ENCODE measurements at places on chromosomes 2 and 18.

DNA sequence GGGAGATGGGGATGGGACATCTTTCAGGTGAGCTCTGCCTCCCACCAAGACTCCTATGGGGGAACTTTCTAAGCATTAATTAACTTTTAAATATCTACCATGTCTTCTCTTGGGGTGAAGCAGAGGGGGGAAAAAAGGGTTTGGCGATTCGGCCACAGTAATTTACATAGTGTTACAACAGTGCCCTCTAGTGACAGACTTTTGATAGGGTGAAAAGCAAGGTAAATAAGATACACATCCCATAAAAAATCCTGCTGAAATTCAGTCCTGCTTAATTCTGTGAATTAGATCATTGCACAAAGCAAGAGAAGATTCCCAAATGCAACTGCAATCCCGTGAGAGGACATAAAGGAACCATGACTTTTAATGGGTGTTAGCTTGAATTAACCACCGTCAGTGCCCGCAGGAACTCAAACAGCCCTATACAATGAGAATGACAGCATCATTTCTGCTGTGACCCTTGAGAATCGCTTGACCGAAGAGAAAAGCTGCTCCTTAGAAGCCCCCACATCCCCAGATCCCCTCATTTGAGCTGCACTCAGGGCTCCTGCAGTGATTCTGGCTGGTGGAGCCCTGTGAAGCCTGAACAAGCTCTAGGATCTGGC lies 32.8 kb downstream of the FAM124B start:
- no peak overlapping the region for H3K4me3 ChIP-seq
- H3K27me3 ChIP-seq, result no peaks in the 10 kb centered on the region
- H3K4me1 ChIP-seq, result no peaks in the 10 kb centered on the region

GRCh38 chr2:9333591-9334171 lies 89.6 kb downstream of the ITGB1BP1 start:
- peaks cover 19% of the 10 kb centered on the region for H3K4me1 ChIP-seq
- H3K27ac ChIP-seq, result peak overlapping the region; percentile 56

DNA sequence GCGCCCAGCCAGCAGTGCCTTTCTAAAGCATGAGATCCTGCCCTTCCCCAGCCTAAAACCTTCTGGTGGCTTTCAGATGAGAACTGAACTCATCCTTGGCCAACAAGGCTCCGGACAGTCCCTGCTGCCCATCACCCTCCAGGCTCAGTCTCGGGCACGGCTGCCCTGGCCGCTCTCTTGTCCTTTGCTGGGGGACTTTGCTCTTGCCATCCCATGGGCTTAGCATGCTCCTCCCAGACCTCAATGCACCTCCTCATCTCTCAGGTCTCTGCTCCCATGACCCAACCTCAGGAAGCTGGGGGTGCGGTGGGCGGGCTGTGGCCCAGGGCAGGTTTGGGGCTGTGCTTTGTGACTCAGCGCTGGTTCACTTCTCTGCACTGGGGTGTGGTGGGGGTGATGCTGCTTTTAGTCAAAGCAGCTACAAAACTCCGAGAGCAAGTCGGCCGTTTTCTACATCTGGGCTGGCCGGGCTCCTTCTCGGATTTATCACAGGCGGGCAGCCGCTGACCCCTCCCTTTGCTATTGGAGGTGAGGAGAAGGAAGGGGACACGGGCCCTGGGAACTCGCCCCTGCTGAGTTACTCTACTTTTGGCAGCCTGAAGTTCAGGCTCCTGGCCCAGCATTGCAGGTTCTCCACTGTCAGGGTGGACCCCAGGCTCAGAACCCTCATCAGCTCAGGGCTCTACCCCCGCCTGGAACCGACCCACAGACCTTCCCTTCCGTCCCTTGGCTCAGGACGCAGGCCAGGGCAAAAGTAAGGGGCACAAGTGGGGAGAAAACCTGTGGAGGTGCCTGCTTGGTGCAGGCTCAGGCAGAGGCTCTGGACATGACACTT lies 90.6 kb upstream of the TAF1B start:
- no peak overlapping the region for H3K4me3 ChIP-seq
- no peaks in the 10 kb centered on the region for H3K27me3 ChIP-seq
- peak; percentile 58 for DNase-seq
- peaks cover 22% of the 10 kb centered on the region for H3K4me1 ChIP-seq
- no peaks in the 10 kb centered on the region for H3K36me3 ChIP-seq

GRCh38 chr2:151544449-151544848 lies 134.7 kb downstream of the RIF1 start:
- no peak for DNase-seq
- no peak overlapping the region for H3K27ac ChIP-seq
- H3K36me3 ChIP-seq, result no peaks in the 10 kb centered on the region
- H3K27me3 ChIP-seq, result no peaks in the 10 kb centered on the region
- no peak overlapping the region for H3K4me3 ChIP-seq

GRCh38 chr2:95354925-95355324 lies 47.6 kb upstream of the FAHD2A start:
- H3K4me3 ChIP-seq, result no peak overlapping the region
- no peaks in the 10 kb centered on the region for H3K4me1 ChIP-seq
- no peaks in the 10 kb centered on the region for H3K36me3 ChIP-seq

- no peaks in the 10 kb centered on the region for H3K27me3 ChIP-seq
- no peaks in the 10 kb centered on the region for H3K36me3 ChIP-seq
- H3K4me3 ChIP-seq, result no peak overlapping the region
- no peak for DNase-seq
Observed at GRCh38 chr2:147275943-147276342, 568.9 kb upstream of the ACVR2A start.

DNA sequence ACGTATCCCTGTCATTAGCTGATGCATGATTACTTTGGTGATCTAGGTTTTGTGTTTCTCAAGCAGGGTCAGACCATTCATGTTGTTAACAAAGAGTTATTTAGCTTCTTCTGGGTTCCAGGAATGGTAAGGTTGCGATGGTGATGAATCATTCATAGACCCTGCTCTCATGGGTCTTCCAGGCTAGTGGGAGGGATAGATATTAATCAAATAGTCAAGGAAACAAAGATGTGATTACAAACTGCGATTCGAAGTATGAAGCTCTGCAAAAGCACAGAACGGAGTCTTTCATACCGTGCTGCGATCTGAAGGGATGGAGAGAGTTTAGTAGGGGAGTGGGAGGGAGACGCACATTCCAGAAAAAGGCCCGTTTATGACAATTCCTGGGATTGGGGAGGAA lies 42.1 kb downstream of the CAVIN2 start:
- no peak overlapping the region for H3K27ac ChIP-seq
- no peaks in the 10 kb centered on the region for H3K36me3 ChIP-seq
- DNase-seq, result no peak
- H3K4me1 ChIP-seq, result no peaks in the 10 kb centered on the region

- H3K27me3 ChIP-seq, result no peaks in the 10 kb centered on the region
- no peak overlapping the region for H3K27ac ChIP-seq
- H3K4me3 ChIP-seq, result no peak overlapping the region
- no peaks in the 10 kb centered on the region for H3K4me1 ChIP-seq
- DNase-seq, result no peak
Observed at GRCh38 chr2:98356729-98357128, 10.5 kb downstream of the CNGA3 start.

DNA sequence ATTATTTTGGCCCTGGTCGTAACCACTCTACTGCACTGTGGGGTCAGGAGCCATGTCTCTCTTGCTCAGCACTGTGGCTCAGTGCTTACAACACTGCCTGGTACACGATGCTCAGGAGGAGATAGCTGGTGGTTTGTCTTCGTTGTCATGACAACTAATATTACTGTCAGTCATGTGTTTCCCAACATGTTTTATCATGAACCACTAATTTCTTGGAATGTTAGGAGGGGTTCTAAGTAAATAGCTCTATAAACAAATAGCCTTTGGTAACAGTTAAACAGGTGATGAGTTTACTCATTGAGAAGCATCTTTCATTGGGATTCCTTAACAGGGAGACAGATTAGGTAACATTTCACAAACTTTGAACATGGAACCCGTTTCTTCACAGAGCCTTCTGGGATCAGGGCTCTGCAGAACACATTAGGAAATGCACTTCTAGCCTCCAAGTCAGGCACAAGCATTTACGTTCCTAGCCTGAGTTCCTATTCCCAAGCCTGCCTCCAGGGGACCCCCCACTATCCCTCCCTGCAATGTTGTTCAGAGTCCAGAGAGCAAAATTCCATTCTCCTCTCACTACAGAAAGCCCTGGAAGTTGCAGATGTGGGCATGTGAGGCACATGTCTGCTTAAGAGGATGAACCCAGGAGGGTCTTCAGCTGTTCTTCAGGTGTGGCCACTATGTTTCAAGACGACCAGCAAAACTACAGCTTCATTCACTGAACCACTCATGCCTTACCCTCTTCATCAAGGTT lies 6.4 kb upstream of the RBM44 start:
- H3K27me3 ChIP-seq, result no peaks in the 10 kb centered on the region
- no peaks in the 10 kb centered on the region for H3K4me1 ChIP-seq
- H3K36me3 ChIP-seq, result no peaks in the 10 kb centered on the region
- no peak for DNase-seq
- H3K27ac ChIP-seq, result no peak overlapping the region

DNA sequence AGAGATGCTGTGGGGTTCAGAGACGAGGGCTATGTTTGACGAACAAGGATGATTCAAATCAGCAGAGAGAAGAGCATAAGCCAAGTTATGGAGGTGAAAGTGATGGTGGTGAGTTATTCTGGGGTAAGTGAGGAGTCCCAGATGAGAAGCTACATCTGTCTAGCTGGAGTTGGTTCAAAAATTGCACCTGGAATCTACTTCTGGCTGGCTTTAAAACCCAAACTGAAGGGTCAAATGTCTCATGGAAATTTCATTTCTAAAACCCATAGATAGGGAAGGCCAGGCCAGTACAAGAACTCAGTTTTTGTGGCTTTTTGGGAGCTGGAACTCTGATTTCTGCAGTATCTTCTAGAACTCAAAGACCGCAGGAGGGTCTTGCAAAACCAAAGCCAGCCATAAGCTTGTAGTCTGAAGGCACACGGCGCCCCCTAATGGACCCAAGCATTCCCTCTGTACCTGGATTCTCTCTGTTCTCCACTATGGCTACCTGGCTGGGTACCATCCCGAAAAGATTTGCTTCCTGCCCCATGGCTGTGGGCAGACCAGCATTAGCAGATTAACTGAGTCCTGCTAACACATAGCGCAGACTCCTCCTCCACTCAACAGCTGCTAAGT lies 229.1 kb upstream of the SLC14A2 start:
- peaks cover 5% of the 10 kb centered on the region for H3K4me1 ChIP-seq
- no peaks in the 10 kb centered on the region for H3K27me3 ChIP-seq
- no peak overlapping the region for H3K27ac ChIP-seq
- H3K36me3 ChIP-seq, result no peaks in the 10 kb centered on the region

- no peaks in the 10 kb centered on the region for H3K4me1 ChIP-seq
- no peaks in the 10 kb centered on the region for H3K36me3 ChIP-seq
- DNase-seq, result no peak
- H3K27me3 ChIP-seq, result no peaks in the 10 kb centered on the region
Observed at GRCh38 chr2:35871672-35872071, 483.9 kb upstream of the CRIM1 start.

DNA sequence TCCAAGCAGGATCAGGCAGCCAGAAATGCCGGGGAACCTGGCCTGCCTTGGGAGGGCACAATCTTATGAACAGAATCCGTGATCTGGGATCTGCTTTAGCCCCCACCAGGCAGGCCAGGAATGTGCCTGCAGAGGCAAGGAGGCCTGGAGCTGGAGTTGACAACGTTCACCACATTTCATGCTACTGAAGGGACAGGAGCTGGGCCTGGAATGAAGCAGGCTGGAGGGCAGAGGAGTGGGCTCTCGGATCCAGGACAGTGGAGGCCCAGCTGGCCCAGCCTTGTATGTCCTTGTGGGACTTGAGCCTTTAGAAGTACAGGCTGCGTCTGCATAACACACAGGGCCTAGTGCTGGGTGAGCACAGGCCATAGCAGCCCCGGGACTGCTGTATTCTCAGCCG lies 91.8 kb downstream of the KLHL29 start:
- H3K4me1 ChIP-seq, result no peaks in the 10 kb centered on the region
- no peak overlapping the region for H3K27ac ChIP-seq
- H3K36me3 ChIP-seq, result no peaks in the 10 kb centered on the region

- H3K27ac ChIP-seq, result no peak overlapping the region
- no peak overlapping the region for H3K4me3 ChIP-seq
- H3K36me3 ChIP-seq, result no peaks in the 10 kb centered on the region
- no peak for DNase-seq
- H3K27me3 ChIP-seq, result no peaks in the 10 kb centered on the region
Observed at GRCh38 chr2:236664136-236664535, 94.5 kb downstream of the ACKR3 start.

DNA sequence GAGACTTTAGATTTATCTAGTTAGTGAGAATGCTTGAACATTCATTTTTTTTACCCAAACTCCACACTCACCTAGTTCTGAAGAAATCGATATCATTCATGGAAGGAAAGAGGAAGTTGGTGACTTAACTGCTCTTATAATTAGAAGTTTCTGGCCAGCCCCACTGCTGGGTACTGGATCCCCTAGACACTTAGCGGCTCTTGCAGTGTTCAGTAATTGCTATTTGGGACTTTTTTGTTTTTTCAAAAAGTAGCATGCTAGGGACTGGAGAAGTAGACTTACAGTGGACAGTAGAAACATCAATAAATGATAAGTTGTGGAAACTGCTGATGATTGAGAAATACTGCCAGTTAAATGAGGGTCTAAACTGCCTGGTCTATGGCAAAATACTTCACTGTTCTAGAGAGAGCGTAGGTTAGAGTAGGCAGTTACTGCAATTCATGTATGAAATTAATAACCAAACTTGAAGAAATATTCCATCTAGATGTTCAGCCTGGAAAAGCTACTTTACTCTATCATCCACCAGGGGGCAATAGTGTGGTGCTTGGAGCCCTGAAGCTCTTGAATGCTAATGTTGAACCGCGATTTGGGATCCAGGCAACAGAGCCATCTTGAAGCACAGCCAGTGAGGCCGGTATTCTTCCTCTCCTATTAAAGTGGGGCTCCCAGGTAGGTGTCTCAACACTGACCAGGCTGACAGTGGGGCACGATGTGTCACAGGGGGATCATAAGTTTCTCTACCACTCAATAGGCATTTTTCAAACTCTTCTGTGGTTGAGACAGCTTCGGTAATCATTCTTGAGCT lies 146.1 kb upstream of the SESTD1 start:
- H3K4me1 ChIP-seq, result no peaks in the 10 kb centered on the region
- H3K4me3 ChIP-seq, result no peak overlapping the region
- H3K36me3 ChIP-seq, result no peaks in the 10 kb centered on the region

DNA sequence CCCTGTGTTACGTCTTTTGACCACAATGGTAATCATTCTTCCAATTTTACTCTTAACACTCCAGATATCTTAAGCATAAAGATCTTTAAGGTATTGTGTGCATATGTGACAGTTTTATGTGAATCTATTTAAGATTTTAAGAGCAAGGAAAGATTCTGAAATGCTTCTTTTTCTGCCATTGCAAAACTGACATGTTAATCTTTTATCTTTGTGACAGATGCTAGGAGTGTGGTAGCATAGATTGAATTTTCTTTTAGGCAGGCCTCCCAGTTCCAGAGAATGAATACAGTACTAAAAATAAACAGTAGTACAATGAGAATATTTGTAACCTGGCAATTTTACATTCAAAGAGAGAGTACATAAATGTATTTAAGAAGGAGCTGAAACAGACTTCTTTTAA lies 232.5 kb upstream of the ZSWIM2 start:
- H3K27me3 ChIP-seq, result no peaks in the 10 kb centered on the region
- H3K4me3 ChIP-seq, result no peak overlapping the region
- H3K4me1 ChIP-seq, result no peaks in the 10 kb centered on the region
